ENCODE measurements at places on chromosomes 6 and 20. TPM values are rescaled to one million over a fixed set of nuclear protein-coding genes. Genes with fewer than 3 reads are reported as not detected.

The GPR6 gene
- total RNA-seq = not detected

The HAO1 gene
- total RNA-seq = not detected

The BCAS1 gene
- total RNA-seq = 0.37 TPM

The PEX3 gene
- total RNA-seq = 22.9 TPM

The BTN1A1 gene
- under 0.01 TPM for total RNA-seq

The NRSN1 gene
- not detected for total RNA-seq

The WFDC5 gene
- not detected for total RNA-seq

The TMEM200A gene
- total RNA-seq = 4.1 TPM

The SLC52A3 gene
- not detected for total RNA-seq

The NRN1 gene
- total RNA-seq = 29.0 TPM

The COL9A1 gene
- not detected for total RNA-seq

The MOXD1 gene
- 14.3 TPM for total RNA-seq

The FOXC1 gene
- total RNA-seq = 2.6 TPM

The NDUFAF5 gene
- 12.5 TPM for total RNA-seq

The ZNF334 gene
- total RNA-seq = 0.37 TPM

The PPP1R3G gene
- 1.8 TPM for total RNA-seq

The GNRH2 gene
- 1.1 TPM for total RNA-seq

The RBBP8NL gene
- total RNA-seq = not detected

The TDRD6 gene
- 0.20 TPM for total RNA-seq

The SNHG17 gene
- 8.1 TPM for total RNA-seq

The PPP1R16B gene
- total RNA-seq = not detected

The NKAIN4 gene
- total RNA-seq = not detected

The BPI gene
- total RNA-seq = not detected

The BMP2 gene
- total RNA-seq = 1.1 TPM

The FLOT1 gene
- total RNA-seq = 88.4 TPM

The HLA-DOA gene
- total RNA-seq = not detected

The SLC44A4 gene
- not detected for total RNA-seq

The RRAGD gene
- 2.2 TPM for total RNA-seq

The EPPIN gene
- total RNA-seq = not detected
